MCF 10A (cell line): ENCODE measurements at places on chromosomes 13 and 19.
A peak's percentile ranks its signal among the peaks of the same experiment; 100 is the strongest.

GRCh38 chr13:46868091-46868490 is 28.8 kb downstream of the HTR2A start:
- DNase-seq = no peak
- H3K27me3 ChIP-seq = peaks cover 41% of the 10 kb centered on the region
- no peak overlapping the region for H3K27ac ChIP-seq
- no peaks in the 10 kb centered on the region for H3K36me3 ChIP-seq
- H3K4me3 ChIP-seq = no peak overlapping the region

DNA sequence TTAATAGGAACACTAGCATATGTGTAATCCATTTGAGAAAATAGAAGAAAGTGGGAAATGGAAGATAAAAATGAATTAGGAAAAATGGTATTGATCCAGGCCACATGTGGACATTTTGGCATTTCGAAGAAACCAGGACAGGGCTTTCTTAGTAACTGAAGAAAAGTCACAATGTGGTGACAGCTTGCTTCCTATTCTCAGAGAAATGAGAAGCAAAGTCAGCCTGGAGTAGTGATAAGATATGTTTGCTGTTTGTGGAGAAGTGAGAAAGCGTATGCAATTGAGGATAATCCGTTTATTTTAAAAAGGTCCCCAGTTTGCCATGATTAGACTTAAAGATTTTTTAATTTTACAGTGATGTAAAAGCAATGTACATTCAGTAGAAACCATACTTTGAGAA is 127.9 kb downstream of the SLITRK6 start:
- no peak overlapping the region for H3K4me3 ChIP-seq
- DNase-seq = no peak
- H3K4me1 ChIP-seq = peaks cover 6% of the 10 kb centered on the region
- no peak overlapping the region for H3K27ac ChIP-seq
- H3K36me3 ChIP-seq = no peaks in the 10 kb centered on the region

- no peak for DNase-seq
- peaks cover 31% of the 10 kb centered on the region for H3K27me3 ChIP-seq
- no peak overlapping the region for H3K27ac ChIP-seq
- no peaks in the 10 kb centered on the region for H3K4me1 ChIP-seq
Observed at GRCh38 chr13:63909726-63910375, 2494.2 kb upstream of the PCDH20 start.

DNA sequence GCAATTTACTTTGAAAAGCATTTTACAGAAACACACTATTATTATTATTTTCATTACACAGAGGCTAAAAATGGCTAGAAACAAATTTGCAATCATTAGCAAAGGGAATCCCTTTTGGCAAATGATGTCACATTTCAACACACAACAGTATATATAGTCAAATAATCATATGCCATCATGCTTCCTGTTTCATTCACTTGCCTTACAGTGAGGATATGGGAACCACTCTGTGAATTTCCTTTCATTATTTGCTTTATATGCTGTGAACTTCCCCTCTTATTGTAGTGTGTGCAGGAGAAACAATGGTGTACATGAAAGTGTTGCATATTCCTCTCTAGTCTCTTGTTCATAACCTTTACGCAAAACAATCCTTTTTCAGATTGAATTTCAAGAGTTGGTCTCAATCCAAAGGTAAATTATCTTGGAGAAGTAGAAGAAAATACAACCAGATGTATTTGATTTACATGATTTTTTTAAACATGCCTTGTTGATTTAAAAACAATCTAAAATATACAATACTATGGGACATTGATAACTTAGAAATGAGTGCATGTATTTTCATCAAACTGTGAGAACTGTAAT is 657.3 kb downstream of the EFNB2 start:
- no peaks in the 10 kb centered on the region for H3K4me1 ChIP-seq
- no peaks in the 10 kb centered on the region for H3K27me3 ChIP-seq
- no peak overlapping the region for H3K27ac ChIP-seq
- no peak overlapping the region for H3K4me3 ChIP-seq
- no peak for DNase-seq
- no peaks in the 10 kb centered on the region for H3K36me3 ChIP-seq

- H3K27ac ChIP-seq = no peak overlapping the region
- no peaks in the 10 kb centered on the region for H3K36me3 ChIP-seq
- no peak overlapping the region for H3K4me3 ChIP-seq
- no peaks in the 10 kb centered on the region for H3K27me3 ChIP-seq
- no peak for DNase-seq
- H3K4me1 ChIP-seq = no peaks in the 10 kb centered on the region
Observed at GRCh38 chr19:13284929-13285928, 135.0 kb downstream of the IER2 start.

- no peaks in the 10 kb centered on the region for H3K27me3 ChIP-seq
- no peak overlapping the region for H3K27ac ChIP-seq
- no peak for DNase-seq
- H3K4me1 ChIP-seq = no peaks in the 10 kb centered on the region
- H3K4me3 ChIP-seq = no peak overlapping the region
- no peaks in the 10 kb centered on the region for H3K36me3 ChIP-seq
Observed at GRCh38 chr13:66534561-66534960, 695.6 kb downstream of the PCDH9 start.

GRCh38 chr19:17338433-17339078 is 1.2 kb downstream of the GTPBP3 start:
- H3K27me3 ChIP-seq = no peaks in the 10 kb centered on the region
- DNase-seq = no peak
- peaks cover 26% of the 10 kb centered on the region for H3K36me3 ChIP-seq
- peaks cover 15% of the 10 kb centered on the region for H3K4me1 ChIP-seq

DNA sequence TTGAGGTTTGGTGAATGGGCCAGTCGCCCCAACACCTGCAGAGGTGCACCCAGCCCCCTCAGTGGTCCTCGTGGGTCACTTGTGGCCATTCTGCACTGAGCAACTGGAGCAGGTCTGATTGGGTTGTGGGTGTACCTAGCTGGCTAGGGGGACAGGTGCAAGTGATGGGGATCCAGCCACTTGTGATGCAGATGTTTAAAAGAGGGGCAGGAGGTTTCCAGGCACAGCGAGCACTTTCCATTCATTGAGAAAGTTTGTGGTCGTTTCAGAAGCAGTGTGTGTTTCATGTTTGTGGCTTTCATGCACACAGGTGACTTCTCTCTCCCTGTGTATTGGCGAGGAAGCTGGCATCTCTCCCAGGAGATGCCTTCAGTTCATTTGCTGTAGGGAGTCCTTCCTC is 34.7 kb downstream of the TSSK6 start:
- peaks cover 2% of the 10 kb centered on the region for H3K4me1 ChIP-seq
- no peak overlapping the region for H3K4me3 ChIP-seq
- H3K27ac ChIP-seq = no peak overlapping the region

DNA sequence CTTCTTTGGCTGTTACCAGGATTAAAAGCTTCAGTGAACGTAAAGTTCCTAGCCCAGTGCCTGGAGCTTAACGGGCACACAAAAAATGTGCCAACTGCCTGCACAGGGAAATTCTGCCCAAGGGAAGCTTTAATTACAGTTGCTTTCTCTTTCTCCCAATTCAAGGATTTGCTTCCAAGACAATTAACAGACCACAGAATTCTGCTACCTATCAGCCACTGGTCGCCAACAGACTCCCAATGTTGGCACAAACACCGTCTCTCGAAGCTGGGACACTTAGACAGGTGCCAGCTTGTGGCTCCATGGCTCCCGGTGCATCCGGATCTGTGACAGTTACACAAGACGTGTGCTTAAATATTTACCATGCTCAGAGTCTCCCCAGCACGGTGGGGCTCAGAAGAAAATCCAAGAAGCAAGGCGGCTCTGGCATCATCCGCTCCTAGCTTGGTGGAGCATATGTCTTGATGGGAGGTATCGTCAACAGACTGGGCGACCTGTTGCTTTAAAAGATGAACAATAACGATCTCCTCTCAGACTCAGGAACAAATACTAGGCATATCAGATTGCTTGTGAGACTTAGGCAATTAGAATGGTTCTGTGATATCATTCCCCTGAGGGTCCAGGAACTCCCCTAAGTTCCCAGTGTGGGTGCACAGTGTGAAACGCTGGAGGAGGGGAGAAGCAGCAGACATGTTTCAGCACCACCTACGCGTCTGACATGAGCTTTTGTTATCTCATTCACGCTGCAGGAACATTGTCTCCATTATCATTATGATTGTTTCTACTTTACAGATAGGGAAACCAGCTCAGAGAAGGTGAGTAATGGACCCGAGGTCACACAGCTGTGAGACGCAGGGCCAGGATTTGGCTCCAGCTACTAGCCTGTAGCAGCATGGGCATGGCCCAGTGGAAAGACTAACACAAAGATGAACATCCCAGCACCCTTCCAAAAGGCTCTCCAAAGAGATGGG is 61.6 kb downstream of the ALOX5AP start:
- H3K4me1 ChIP-seq = peaks cover 22% of the 10 kb centered on the region
- no peak for DNase-seq
- H3K36me3 ChIP-seq = no peaks in the 10 kb centered on the region

DNA sequence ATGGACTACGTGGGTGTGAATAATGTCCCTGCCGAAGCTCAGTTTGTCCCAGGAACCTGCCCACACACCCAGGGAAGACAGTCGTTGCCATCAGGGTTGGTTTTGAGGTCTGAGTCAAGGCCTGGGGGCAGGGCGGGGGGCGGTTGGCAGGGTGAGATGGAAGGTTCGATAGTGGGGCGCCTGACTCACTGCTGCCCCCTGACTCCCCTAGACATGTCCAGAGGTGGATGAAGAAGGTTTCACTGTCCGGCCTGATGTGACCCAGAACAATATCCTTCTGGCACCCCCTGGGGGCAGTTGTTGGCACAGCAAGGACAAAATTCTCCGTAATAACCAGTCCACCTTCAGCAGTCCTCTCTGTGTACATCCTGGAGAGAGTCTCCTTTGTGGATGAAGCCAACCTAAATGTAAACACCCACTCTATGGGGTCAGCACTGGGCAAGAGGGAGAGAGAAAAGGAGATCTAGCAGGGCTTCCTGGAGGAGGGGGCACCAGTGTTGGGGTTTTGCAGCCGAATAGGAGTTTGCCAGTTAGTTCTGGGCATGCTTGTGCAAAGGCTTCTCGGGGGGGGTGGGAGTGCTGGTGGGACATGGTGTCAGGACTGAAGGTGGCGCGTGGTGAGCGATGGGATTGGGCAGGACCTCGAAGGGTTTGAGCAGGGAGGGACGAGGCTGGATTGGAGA is 19.6 kb upstream of the B3GNT3 start:
- no peak overlapping the region for H3K4me3 ChIP-seq
- peaks cover 13% of the 10 kb centered on the region for H3K4me1 ChIP-seq
- H3K27me3 ChIP-seq = no peaks in the 10 kb centered on the region
- peak; percentile 76 for DNase-seq

GRCh38 chr19:33514885-33515551 is 6.6 kb downstream of the PEPD start:
- H3K27ac ChIP-seq = no peak overlapping the region
- H3K4me1 ChIP-seq = peaks cover under 1% of the 10 kb centered on the region
- H3K36me3 ChIP-seq = peaks cover 5% of the 10 kb centered on the region
- DNase-seq = no peak
- no peak overlapping the region for H3K4me3 ChIP-seq
- no peaks in the 10 kb centered on the region for H3K27me3 ChIP-seq

DNA sequence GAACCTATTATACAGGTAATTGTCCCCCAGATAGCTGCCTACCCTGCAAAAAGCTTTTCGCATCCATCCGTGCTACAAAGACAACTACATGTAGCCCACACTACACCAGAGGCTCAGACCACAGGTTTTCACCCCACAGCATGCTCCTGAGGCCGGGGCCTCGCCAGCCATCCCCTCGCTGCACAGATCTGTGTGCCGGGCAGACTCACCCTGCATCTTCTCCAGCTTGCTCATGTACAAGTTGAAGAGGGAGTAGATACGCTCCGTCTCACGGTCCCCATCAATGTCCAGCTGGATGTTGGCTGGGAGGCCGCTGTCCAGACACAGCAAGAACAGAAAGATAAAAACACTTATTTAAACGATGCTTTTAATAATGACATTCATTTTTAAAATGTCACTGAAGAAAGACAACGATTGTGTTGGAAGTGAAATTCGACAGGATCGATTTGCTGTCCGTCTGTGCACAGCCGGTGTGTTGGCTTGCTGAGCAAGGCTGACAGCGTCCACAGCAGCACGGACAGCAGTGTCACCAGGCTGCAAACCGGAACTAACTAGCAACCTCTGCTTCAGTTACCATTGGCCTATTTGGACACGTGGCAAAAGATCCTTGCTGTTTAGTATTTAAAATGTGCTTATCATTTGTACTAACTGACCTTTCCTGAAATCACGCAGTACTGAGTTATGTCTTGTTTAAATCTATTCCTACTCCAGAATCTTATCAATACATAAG is 18.6 kb upstream of the C13orf46 start:
- H3K4me1 ChIP-seq = peaks cover 5% of the 10 kb centered on the region
- H3K27ac ChIP-seq = no peak overlapping the region
- no peak for DNase-seq
- no peaks in the 10 kb centered on the region for H3K27me3 ChIP-seq

- H3K27ac ChIP-seq = no peak overlapping the region
- no peaks in the 10 kb centered on the region for H3K4me1 ChIP-seq
- H3K27me3 ChIP-seq = no peaks in the 10 kb centered on the region
- no peak overlapping the region for H3K4me3 ChIP-seq
- no peaks in the 10 kb centered on the region for H3K36me3 ChIP-seq
- DNase-seq = no peak
Observed at GRCh38 chr13:25084096-25084495, 11.8 kb upstream of the PABPC3 start.

- no peak overlapping the region for H3K4me3 ChIP-seq
- peaks cover 21% of the 10 kb centered on the region for H3K27me3 ChIP-seq
- DNase-seq = no peak
- H3K27ac ChIP-seq = no peak overlapping the region
- H3K36me3 ChIP-seq = no peaks in the 10 kb centered on the region
Observed at GRCh38 chr13:23643338-23644125, 73.3 kb downstream of the TNFRSF19 start.

DNA sequence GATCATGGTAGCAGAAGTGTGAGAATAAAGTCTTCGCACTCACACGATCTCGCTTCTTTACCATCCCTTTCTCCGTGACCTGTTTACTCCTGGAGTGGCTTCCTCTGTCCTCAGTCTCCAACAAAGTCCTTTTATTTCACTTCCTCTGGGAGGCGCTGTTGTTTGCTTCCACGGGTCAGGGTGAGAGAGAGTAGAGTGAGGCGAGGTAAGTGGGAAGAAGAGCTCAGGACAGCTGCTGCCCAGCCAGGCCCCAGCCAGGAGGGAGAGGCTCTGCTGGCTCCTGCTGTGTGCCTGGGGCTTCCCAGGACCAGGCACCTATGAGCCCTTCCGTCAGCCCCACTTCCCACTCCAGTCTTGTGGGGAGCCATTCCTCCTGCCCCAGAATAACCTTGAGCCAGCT is 242.1 kb downstream of the FGF9 start:
- no peak for DNase-seq
- peaks cover 5% of the 10 kb centered on the region for H3K4me1 ChIP-seq
- no peak overlapping the region for H3K27ac ChIP-seq
